NCI-H524 treated with DMSO at 0.1 percent for 48 hours (cell line): ENCODE measurements at places on chromosomes 6 and 20.

DNA sequence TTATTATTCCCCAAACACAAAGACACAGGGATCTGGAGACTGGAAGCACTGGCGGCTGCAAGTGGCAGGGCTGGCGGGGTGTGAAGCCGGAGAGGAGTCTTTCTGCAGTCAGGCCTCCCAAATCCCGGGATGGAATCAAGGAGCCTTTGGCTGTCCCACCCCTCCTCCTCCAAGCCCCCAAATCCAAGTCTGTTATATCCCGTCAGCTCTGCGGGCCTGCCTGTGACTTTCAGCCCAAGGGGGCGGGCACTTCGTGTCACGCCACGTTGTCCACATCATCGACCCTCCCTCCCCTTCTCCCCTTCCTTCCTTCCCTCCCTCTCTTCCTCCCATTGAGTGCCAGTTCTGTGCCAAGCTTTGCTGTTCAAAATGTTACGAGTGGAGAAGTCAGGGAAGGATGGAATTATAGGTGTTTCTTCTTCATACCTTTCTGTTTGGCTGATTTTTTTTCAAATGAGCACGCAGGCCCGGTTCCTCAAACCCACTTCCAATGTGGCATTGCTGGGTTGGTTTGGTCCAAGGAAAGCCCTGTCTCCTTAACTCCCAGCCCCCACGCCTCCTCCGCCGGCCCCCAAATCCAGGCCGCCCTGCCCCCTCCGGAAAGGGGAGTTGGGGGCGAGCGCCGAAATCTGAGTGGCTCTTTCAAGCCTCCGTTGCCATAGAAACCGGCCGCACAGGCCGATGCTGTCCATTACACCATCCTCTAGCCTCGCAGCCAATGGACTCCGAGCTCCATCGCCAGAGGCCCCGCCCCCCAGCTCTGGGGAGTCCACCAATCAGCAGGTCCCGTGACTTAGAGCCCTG lies 12.7 kb downstream of the ZCCHC3 start:
- DNase-seq, result peak; percentile 98

- no peak for DNase-seq
Observed at GRCh38 chr20:56211051-56211450, 37.5 kb upstream of the MC3R start.

DNA sequence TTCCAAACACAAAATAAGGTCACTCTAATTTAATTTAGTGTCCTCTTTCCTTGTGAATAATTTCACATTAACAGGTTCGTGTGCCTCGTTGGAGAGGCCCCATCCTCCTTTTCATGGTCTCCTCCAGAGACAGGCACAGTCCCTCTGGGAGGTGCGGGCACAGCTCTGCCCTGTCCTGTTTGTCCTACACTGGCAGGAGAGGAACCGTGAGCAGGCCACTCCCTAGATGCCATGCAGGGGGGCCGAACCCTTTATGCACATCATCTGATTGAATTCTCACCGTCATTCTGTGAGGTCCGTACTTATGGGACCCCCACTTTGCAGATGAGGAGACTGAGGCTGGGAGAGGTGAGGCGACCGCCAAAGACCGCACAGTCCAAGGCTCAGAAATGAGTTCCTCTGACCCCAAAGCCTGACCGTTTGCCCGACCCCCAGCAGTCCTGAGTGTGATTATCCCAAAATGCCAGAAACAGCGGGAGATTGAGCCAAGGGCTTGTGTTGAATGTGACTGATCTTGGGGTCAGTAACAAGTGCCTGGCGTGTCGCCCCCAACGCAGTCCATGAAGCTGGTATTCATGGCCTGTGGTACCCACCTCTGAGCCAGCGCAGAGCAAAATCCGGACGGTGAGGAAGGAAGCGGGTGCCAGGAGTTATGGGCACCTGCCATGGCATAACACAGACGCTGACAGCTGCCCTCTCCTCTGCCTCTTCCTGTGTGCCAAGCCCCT lies 43.5 kb downstream of the PMEPA1 start:
- DNase-seq, result no peak

GRCh38 chr6:96621983-96622382 lies 59.1 kb downstream of the FHL5 start:
- DNase-seq, result no peak

GRCh38 chr6:47084610-47085009 lies 42.5 kb upstream of the ADGRF1 start:
- DNase-seq, result no peak

- DNase-seq, result no peak
Observed at GRCh38 chr6:70375882-70376281, 37.4 kb upstream of the FAM135A start.

- no peak for DNase-seq
Observed at GRCh38 chr6:105925706-105926105, 160.4 kb upstream of the PRDM1 start.

- DNase-seq, result no peak
Observed at GRCh38 chr20:41110930-41111577, 26.3 kb upstream of the PLCG1 start.

GRCh38 chr6:31249184-31249583 lies 22.7 kb downstream of the HLA-C start:
- no peak for DNase-seq

DNA sequence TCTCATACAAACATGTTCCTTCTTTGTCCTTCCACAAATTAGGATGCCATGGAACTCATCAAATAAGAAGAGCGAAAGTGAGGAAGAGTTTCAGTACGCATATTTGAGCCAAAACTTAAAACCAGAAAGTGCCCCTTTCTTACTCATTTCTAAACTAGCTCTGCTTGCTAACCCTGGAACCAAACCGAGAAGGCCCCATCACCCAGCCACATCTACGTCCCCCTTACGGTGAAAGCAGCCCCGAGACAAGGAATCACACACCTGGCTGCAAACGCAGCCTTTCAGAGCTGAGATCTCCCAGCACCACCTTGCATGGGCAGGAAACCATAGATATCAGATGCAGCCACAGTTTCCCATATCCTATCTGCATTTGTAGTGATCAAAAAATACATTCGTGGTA lies 28.5 kb downstream of the TRERF1 start:
- no peak for DNase-seq

DNA sequence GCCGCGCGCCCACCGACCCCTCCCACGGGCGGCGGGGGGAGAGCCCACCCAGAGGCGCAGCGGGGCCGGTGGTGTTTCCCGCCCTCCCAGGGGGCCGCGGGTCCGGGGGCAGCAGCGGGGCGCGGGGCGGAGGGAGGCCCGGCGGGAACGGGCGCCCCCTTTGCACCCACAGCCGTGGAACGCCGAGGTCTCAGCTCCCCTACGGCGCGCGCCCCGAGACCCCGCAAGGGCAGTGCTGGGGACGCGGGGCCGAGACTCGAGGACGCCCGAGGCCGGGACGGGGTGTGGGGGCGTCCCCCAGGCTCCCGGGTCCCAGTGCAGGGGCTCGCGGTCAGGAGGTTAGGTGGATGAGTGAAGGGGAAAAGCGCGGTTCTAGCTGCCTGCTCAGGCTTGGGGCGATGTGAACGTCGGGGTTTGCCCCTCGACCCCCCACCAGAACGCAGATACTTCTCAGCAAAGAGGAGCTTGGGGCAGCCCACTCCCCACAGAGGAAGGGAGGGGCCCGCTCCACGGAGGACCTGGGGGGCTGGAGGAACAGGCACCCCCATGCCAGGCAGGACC lies 65.5 kb upstream of the BHLHE23 start:
- no peak for DNase-seq

- no peak for DNase-seq
Observed at GRCh38 chr6:7155871-7156579, 48.3 kb downstream of the RREB1 start.

DNA sequence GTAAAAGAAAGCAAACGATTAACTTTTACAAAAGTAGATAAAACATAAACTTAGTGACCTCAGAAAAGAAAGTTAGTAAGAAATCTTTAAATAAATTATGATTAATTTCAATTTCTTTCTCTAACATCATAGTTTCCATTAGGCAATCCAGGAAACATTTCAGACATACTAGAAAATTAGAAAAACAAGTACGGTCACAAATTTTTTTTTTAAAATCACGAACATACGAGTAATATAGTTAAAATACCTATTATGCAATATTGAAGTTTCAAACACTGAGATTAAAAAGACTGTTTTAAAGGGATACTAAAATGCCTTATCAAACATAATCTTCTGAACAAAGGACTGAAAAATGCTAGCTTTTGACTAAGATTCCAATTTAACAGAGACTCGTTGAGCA lies 26.2 kb downstream of the NOL7 start:
- no peak for DNase-seq

- DNase-seq, result no peak
Observed at GRCh38 chr6:140932909-140933308, 1199.8 kb upstream of the GJE1 start.

- DNase-seq, result no peak
Observed at GRCh38 chr6:52253494-52253893, 9.2 kb upstream of the IL17F start.

DNA sequence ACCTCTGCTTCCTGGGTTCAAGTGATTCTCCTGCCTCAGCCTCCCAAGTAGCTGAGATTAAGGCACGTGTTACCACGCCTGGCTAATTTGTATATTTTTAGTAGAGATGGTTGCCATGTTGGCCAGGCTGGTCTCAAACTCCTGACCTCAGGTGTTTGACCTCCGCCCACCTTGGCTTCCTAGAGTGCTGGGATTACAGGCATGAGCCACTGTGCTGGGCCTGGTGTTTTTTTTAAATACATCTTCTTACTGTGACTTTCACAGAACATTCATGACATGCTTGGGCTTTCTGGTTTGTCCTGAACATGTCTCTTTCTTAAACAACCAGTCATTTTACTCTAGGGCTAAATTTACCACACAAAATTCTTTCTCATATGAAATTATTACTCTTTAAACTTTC lies 34.7 kb upstream of the FAM8A1 start:
- no peak for DNase-seq

DNA sequence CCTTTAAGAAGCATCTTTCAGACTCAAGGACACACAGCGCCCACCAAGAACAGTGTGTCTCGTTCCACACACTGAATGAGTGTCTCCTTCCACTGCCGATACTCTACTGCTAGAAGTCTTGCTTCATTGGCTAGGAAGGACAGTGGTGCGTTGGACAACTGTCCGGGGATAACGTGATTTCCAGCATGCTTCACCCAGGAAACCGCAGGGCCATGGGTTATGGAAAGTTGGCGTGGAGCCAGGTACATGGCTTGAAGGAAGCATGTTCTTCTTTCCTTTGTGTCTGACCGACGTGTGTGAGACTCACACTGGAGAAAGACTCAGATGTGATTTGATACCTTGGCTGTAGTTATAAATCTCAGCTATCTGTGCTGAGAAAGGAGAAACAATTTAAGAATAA lies 73.2 kb downstream of the SMOC2 start:
- no peak for DNase-seq

DNA sequence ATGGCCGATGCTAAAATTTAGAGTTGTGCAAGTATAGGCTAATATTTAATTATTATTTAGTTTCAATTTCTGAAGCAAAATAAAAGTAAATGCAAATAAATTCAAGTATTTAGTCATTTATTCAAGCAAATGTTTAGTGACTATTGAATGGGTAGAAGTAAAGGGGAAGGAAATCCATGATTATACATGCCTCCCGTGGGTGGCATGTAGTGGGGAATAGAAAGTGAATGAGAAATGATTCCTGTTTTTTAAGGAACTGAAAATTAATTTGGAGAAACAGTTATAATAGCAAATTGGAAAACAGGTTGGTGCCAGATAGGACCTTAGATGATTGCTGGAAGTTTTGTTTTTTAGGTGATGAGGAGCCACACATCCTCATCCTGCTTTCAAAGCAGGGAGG lies 35.4 kb downstream of the FAM229B start:
- no peak for DNase-seq

- DNase-seq, result no peak
Observed at GRCh38 chr20:24097506-24098245, 109.1 kb upstream of the GGTLC1 start.

- DNase-seq, result no peak
Observed at GRCh38 chr6:79548304-79548703, 11.1 kb upstream of the LCA5 start.

DNA sequence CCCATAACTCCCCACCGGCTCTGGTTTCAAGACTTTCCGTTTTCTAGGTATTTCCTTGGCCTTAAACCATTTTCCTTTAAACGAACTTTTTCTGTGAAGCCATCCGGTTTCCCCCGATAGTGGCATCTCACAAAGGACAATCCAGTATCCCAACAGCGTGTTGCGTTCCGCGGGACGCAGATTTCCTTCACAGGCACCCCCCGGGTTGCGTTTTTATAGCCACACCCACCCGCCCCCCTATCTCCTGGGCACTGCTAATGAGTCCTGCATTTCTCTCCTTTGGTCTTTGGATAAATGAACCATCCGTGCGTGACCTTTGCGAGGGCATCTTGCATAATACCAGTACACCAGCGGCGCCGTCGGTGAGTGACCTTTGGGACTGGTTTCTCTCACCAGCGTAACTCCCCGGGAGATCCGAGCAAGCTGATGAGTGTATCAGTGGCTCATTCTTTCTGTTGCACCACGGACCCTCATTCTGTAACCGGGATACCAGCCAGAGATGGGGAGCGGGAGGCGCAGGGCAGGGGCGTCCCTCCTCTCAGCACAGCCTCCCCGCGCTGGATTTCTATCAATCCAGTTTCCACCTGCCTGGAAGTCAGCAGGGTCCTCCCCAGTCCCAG lies 586 bp upstream of the NQO2 start:
- peak; percentile 36 for DNase-seq

GRCh38 chr20:63351811-63352591 lies 9.1 kb downstream of the CHRNA4 start:
- no peak for DNase-seq

GRCh38 chr20:1651268-1652058 lies 6.1 kb downstream of the SIRPG start:
- no peak for DNase-seq

- no peak for DNase-seq
Observed at GRCh38 chr6:89243331-89243629, 26.1 kb upstream of the GABRR1 start.

- DNase-seq, result no peak
Observed at GRCh38 chr6:30686009-30686907, at the start of gene PPP1R18. TSS of gene PPP1R18 (minus strand) at chr6:30686645. CDS start at chr6:30686018, 627 bp downstream.
